ENCODE measurements at places on chromosomes 7 and 10.

DNA sequence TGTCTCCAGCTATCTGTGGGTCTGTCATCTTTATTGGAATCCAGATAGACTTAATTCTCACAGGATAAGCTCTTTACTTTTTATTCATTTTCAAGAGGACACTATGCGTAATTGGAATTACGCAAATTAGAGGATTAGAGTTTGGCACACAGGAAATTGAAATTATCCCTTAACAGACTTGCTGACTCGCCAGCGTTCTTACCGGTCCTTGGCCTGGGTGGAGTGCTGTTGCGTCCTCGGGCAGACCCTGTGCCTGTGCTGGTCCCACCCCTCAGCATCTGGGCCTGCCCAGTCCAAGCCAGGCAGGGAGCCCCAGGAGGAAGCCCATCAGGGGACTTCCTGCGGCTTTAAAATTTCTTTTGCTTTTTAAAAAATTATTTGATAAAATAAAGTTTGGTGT is 101.8 kb downstream of the MKI67 start:
- no peak for DNase-seq

- no peak for DNase-seq
Measured at GRCh38 chr10:31074722-31075086, 43.0 kb upstream of the ZNF438 start.

DNA sequence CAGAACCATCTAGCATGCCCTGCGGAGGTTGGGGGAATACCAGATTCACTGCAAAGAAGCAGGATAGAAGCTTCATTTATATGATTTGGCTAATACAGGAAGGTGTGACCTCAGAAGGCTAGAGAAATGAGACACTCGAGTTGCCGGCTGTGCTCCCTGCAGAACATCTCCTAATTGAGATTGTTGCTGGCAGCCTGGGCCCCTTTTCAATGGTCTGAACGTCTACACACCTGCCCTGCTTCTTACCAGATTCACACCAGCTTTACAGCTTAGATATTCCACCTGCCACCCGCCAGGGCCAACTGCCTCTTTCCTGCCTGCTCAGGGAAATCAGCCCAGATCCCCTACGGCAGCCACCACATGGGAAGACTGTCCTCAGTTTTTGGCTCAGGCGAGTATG is 475.3 kb upstream of the AUTS2 start:
- no peak for DNase-seq

DNA sequence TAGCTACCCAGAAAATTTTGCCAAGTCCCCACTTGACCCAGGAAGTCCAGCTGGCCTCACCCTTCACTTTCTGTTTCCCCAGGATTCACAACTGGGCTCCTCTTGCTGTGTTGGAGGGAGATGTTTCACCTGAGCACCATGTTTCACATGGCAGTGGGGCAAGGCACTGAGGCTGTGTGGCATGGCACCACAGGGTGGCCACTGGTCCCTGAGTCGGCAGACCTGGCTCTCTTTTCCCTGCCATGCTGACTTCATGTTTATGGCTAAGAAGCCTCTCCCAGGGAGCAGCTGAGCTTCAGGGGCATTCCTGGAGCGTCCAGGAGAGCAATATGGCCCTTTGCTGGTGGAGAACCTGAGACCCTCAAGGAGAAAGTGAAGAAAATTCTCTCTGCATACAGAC is 266.9 kb downstream of the RPS24 start:
- DNase-seq, result no peak

DNA sequence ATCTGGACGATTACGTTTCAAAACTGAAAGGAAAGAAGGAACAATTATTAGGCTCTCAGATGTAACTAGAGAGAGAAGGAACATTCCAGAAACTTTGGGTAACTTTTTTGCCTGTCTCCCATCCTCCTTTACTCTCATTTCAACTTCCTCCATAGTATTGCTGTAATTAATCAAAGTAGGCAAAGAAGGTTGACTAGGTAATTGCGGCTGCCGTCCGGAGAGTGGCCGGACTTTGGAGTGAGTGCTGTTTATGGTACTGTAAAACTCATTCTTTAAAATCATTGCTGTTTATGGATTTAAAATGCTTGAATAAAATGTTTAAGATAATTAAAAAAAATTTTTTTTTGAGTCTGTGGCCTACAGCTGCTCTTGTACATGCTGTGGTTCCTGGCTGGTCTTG is 56.4 kb downstream of the RBM33 start:
- DNase-seq, result no peak

All from hematopoietic multipotent progenitor cell treated with erythropoietin and hydrocortisone succinate and interleukin-3 and kit ligand, for 8 days (in vitro differentiated cells).